Heart right ventricle (tissue), 16 donors: ENCODE measurements at places on chromosomes 1 and 21. TPM values are rescaled to one million over a fixed set of nuclear protein-coding genes. Genes with fewer than 3 reads are reported as not detected.
A peak's percentile ranks its signal among the peaks of the same experiment; 100 is the strongest.

DNA sequence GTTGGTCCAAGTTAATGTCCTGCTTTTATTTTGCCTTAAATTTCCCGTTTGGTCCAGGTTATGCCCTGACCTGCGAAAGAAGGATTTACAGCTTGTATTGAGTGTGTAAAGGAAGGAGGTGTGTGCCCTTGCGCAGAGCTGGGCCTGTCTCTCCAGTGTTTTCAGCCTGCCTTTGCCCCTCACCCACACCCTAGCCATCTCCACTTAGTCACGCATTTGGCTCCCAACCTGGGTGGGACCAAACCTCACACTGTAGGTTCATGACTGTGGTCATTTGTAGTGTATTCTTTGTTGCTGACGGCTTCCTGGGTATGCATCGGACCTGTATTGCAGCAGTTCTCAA is 572 bp upstream of the SRSF10 start:
- H3K27ac ChIP-seq = peak overlapping the region; percentile 96
- no peaks in the 10 kb centered on the region for H3K36me3 ChIP-seq
- H3K4me1 ChIP-seq = peaks cover 51% of the 10 kb centered on the region
- H3K4me3 ChIP-seq = peak overlapping the region; percentile 87
- no peak for DNase-seq
- H3K27me3 ChIP-seq = no peaks in the 10 kb centered on the region

- H3K36me3 ChIP-seq = peaks cover 52% of the 10 kb centered on the region
- H3K27me3 ChIP-seq = no peaks in the 10 kb centered on the region
- DNase-seq = no peak
- H3K4me3 ChIP-seq = no peak overlapping the region
Measured at GRCh38 chr1:156048663-156049258, 4.8 kb downstream of the UBQLN4 start.

The BMP8B gene
- 0.25 TPM for total RNA-seq

GRCh38 chr1:226656201-226656600 is 82.9 kb downstream of the ITPKB start:
- H3K4me1 ChIP-seq = peaks cover 77% of the 10 kb centered on the region
- peak overlapping the region; percentile 52 for H3K27ac ChIP-seq
- DNase-seq = no peak
- H3K27me3 ChIP-seq = no peaks in the 10 kb centered on the region
- no peaks in the 10 kb centered on the region for H3K36me3 ChIP-seq

The CCDC181 gene
- total RNA-seq = 1.0 TPM

- H3K36me3 ChIP-seq = no peaks in the 10 kb centered on the region
- H3K4me1 ChIP-seq = no peaks in the 10 kb centered on the region
- H3K4me3 ChIP-seq = no peak overlapping the region
- DNase-seq = no peak
- no peaks in the 10 kb centered on the region for H3K27me3 ChIP-seq
- H3K27ac ChIP-seq = no peak overlapping the region
Measured at GRCh38 chr1:200130552-200130951, 103.0 kb downstream of the NR5A2 start.

The GPR25 gene
- total RNA-seq = not detected

The VANGL1 gene
- total RNA-seq = 8.9 TPM

The LAMC1 gene
- 107 TPM for total RNA-seq

DNA sequence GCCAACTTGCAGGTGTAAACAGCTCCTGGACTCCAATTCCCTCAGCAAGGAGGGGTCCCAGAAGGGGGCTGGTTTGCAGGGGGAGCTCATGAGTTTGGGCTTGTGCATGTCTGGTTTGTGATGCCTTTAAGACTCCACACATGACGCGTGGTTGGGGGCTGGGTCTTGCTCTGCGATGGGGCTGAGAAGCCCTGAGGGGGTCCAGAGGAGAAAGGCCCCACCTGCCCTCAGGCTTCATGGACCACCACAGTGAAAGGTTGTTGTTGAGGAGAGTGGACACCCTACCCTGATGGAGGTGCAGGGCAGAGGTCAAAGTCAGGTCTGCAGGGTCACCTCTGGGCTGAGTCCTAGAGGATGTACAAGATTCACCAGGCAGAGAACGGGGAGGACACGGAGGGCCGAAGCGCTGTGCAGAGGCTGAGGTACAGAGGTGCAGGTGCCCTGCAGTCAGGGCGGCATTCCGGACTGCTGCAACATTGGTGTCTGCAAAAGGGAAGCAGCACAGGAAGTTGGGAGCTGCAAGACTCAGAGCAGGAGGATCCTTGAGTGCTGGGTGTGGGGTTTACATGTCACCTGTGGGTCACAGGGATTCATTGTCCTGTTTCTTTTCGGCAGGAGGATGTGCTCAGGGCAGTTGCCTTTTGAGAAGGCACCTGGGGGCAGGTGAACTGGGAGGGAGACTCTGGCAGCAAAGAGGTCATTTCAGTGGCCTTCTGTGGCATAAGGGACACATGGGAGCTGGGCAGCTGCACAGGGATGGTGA is 399.4 kb downstream of the PTPRU start:
- no peaks in the 10 kb centered on the region for H3K36me3 ChIP-seq
- no peak overlapping the region for H3K4me3 ChIP-seq
- no peaks in the 10 kb centered on the region for H3K27me3 ChIP-seq
- no peaks in the 10 kb centered on the region for H3K4me1 ChIP-seq
- no peak for DNase-seq

- no peak overlapping the region for H3K27ac ChIP-seq
- H3K36me3 ChIP-seq = no peaks in the 10 kb centered on the region
- H3K4me1 ChIP-seq = peaks cover 4% of the 10 kb centered on the region
- no peaks in the 10 kb centered on the region for H3K27me3 ChIP-seq
Measured at GRCh38 chr1:109501644-109502363, 7.7 kb downstream of the AMIGO1 start.

DNA sequence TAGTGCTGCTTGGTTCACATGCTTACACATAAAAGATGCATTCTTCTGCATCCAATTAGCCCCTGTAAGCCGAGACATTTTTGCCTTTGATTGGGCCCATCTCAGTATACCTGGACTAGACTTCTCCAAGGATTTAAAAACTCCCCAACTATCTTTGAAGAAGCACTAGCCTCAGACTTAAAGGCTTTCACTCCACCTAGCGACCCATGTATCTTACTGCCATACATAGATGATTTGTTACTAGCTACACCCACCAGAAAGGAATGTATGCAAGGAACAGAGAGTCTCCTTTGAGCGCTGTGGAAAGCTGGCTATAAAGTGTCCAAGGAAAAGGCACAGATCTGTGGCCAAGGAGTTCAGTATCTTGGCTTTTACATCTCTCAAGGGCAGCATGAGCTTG is 91.7 kb downstream of the LIPI start:
- no peaks in the 10 kb centered on the region for H3K36me3 ChIP-seq
- no peak overlapping the region for H3K27ac ChIP-seq
- no peak overlapping the region for H3K4me3 ChIP-seq
- no peak for DNase-seq
- H3K27me3 ChIP-seq = no peaks in the 10 kb centered on the region

- no peak overlapping the region for H3K4me3 ChIP-seq
- no peaks in the 10 kb centered on the region for H3K27me3 ChIP-seq
- H3K4me1 ChIP-seq = peaks cover 15% of the 10 kb centered on the region
- DNase-seq = no peak
- no peak overlapping the region for H3K27ac ChIP-seq
Measured at GRCh38 chr1:47351305-47351704, 17.7 kb downstream of the CMPK1 start.

The PPP1R12B gene
- 654 TPM for total RNA-seq

The BARHL2 gene
- total RNA-seq = not detected

The PLPP3 gene
- total RNA-seq = 91.2 TPM

- H3K36me3 ChIP-seq = no peaks in the 10 kb centered on the region
Measured at GRCh38 chr1:110538921-110539320, 19.9 kb upstream of the KCNA10 start.

DNA sequence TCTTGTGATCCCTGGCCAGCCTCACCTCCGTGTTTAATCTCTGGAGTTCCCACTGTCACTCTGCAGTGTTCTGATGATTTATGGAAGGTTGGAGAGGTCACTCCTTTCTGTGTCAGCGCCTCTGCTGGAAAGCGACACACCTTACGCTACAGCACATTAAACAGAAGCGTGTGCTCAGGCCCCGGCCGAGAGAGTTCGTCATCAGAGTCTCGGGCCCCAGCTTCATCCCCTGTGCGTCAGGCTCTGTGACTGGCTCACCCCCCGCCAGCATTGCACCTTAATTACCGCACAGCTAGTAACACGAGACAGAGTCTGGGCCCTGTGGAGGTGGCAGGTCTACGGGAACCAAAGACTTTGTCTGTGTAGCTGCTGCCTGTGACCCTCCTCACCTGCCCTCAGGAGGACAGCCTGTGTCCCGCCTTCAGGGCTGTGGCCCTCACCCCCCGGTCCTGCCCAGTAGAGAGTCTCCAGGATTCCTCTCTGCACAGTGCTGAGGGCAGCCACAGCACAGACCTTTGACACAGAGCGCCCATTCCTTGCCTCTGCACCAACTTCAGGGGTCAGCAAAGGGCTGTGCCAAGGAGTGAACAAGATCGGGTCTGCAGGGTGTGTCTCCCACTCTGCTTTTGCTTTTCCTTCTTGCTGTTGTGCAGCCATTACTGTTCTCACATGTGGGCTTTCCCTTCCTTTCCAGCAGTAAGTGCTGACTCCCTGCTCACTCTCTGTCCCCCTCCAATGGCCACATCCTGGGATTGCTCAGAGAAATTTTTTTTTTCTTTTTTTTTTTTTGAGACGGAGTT is 157.6 kb downstream of the PGBD5 start:
- H3K4me3 ChIP-seq = no peak overlapping the region
- H3K36me3 ChIP-seq = no peaks in the 10 kb centered on the region
- no peak for DNase-seq
- peaks cover 20% of the 10 kb centered on the region for H3K4me1 ChIP-seq
- peak overlapping the region; percentile 44 for H3K27ac ChIP-seq

The HOOK1 gene
- total RNA-seq = 4.0 TPM

- H3K36me3 ChIP-seq = no peaks in the 10 kb centered on the region
- H3K4me1 ChIP-seq = peaks cover 23% of the 10 kb centered on the region
- no peak overlapping the region for H3K4me3 ChIP-seq
- no peak overlapping the region for H3K27ac ChIP-seq
- H3K27me3 ChIP-seq = no peaks in the 10 kb centered on the region
Measured at GRCh38 chr1:229689904-229690303, 63.9 kb downstream of the URB2 start.

DNA sequence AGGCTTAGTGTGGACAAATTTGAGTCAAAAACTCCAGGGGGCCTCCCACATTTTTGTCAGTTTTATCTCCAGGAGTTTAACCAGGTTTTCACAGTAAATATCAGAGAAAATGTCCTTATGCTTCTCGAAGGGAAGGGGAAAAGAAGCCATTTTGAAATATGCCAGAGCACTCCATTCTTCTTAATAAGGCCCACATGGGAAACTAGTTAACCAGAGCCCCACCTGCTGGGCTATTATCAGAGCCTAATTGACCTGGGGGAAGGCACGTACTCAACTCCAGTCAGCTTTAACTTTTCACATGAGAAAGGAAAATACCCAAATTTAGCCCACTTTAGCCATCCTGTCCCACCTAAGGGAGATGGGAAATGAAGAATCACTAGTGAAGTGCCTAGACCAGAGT is 296.3 kb downstream of the PTBP2 start:
- DNase-seq = no peak
- H3K4me3 ChIP-seq = no peak overlapping the region
- no peaks in the 10 kb centered on the region for H3K4me1 ChIP-seq
- H3K36me3 ChIP-seq = no peaks in the 10 kb centered on the region

GRCh38 chr1:163056831-163057230 is 12.3 kb upstream of the RGS4 start:
- H3K4me3 ChIP-seq = no peak overlapping the region
- H3K4me1 ChIP-seq = peaks cover 4% of the 10 kb centered on the region
- H3K27me3 ChIP-seq = no peaks in the 10 kb centered on the region

DNA sequence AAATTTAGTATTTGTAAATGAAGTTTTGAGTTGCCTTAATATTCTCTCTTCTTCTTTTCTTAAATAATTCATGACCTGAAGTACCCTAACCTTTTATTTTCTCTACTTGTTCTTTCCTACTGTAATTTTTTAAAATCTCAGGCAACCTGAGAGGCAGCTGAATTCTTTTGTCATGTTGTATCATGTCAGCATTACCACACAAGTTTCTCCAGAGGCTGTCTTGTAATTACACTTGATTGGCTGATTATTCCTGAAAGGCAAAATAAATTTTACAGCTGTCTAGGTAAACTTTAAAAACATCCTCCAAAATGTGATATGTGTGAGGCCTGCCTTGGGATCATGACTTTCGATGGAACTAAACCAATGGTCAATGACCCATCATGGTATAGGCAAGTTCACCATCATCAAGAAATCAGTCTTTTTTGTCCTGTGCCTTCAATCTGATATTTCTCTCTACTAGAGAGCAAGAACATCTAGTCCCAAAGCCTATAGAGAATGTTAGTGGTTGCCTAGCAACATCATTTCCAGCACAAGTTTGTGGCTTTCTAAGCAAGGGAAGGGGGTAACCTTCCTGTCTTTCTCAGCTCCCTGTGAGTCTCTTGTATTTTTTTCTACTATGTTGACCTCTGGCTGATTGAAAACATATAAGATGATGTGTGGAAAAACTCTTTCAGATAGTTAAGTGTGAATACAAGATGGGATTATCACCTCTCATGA is 115.5 kb downstream of the GABPA start:
- H3K36me3 ChIP-seq = no peaks in the 10 kb centered on the region
- no peaks in the 10 kb centered on the region for H3K4me1 ChIP-seq
- H3K4me3 ChIP-seq = no peak overlapping the region
- H3K27me3 ChIP-seq = no peaks in the 10 kb centered on the region
- no peak overlapping the region for H3K27ac ChIP-seq
- no peak for DNase-seq

The CD2 gene
- total RNA-seq = 1.6 TPM

The OLIG2 gene
- not detected for total RNA-seq

The AK5 gene
- 0.47 TPM for total RNA-seq

The OLFM3 gene
- total RNA-seq = not detected

The PHTF1 gene
- 9.9 TPM for total RNA-seq

The KCNQ4 gene
- 1.6 TPM for total RNA-seq

DNA sequence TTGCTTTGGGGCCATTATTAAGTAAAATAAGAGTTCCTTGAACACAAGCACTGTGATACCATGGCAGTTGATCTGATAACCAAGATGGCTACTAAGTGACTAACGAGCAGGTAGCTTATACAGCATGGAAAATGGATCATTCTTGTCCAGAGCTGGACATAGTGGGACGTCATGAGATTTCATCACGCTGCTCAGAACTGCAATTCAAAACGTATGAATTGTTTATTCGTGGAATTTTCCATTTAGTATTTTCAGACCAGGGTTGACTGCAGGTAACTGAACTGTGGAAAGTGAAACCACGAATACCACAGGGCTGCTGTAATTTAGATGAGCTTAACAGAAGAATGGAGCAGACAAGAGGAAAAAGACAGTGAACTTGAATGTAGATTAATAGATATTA is 38.9 kb downstream of the CCDC18 start:
- no peak overlapping the region for H3K4me3 ChIP-seq
- DNase-seq = no peak
- no peak overlapping the region for H3K27ac ChIP-seq
- H3K27me3 ChIP-seq = no peaks in the 10 kb centered on the region
- peaks cover 23% of the 10 kb centered on the region for H3K36me3 ChIP-seq

The FMOD gene
- total RNA-seq = 7.0 TPM

DNA sequence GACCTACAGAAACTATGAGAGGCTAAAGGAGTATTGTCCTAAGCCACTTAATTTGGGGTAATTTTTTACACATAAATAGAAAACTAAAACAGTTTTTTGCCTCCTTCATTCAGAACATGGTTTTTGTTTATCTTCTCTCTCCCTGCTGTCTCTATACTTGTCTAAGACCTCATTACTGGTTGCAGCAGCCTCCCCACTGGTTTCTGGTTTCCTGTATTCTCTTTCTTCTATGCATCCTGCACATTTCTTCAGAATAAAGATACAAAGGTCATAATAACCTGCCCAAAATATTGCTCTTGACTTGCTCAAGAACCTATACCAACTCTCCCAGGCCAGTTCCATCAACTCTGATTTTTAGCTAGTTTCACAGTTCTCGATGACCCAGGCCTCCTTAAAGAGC is 19.8 kb upstream of the BOLA1 start:
- H3K4me3 ChIP-seq = no peak overlapping the region
- DNase-seq = no peak
- peaks cover 13% of the 10 kb centered on the region for H3K4me1 ChIP-seq
- H3K36me3 ChIP-seq = no peaks in the 10 kb centered on the region
- no peaks in the 10 kb centered on the region for H3K27me3 ChIP-seq

The RNF186 gene
- total RNA-seq = not detected

The LRRC71 gene
- total RNA-seq = not detected
